Amniotic stem cell (primary cell): ENCODE measurements at places on chromosomes 4 and X.

DNA sequence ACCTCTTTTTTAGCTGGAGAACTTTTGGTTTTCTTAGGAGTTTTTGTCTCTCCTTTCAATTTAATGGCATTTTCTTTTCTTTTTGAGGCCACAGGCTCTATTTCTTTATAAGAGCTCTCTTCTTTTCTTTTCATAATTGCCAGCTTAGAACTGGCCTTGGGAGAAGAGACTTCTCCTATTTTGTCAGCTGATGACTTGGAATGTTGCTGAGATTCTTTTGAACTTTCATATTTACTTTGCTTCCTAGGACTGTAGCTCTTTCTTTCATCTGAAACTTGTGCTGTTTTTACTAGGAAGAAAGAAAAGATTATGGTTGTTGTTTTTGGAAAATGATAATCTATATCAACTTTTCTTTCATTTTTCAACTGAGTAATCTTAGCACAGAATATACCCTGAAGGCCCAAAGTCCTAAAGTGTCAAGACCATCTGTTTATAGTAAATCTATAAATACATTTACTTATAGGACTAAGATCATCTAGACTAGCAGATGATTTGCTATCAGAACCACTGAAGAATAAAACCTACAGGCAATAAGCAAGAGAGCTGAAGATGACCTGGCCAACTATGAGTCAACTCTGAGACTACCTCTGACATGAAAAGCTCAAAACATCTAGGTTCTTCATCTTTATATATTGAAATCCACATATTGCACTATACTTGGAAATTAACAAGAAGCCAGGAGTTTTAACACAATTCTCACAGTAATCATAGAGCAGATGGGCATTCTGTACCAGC lies 45.6 kb downstream of the RFC1 start:
- DNase-seq: no peak

- no peak for DNase-seq
Observed at GRCh38 chr4:185189606-185190305, 14.0 kb downstream of the CFAP97 start.

DNA sequence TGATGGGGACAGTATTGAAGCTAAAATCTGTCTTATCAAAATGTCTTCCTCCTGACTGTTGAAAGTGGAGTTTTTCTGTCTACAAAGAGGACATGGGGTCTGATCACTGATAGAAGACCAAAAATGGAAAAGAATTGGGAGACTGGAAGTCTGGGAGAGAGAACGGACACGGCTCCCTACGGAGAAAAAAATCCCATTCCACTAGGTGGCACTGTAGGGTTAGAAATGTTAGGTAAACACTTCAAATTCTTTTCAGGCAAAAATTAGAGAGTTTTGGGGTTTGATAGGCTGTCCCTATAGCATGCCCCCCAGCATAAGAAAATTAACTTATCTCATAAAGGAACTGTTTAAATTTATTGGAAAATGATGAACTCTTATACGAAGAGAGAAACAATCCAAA lies 200.5 kb downstream of the FAM133A start:
- DNase-seq: peak; percentile 0

DNA sequence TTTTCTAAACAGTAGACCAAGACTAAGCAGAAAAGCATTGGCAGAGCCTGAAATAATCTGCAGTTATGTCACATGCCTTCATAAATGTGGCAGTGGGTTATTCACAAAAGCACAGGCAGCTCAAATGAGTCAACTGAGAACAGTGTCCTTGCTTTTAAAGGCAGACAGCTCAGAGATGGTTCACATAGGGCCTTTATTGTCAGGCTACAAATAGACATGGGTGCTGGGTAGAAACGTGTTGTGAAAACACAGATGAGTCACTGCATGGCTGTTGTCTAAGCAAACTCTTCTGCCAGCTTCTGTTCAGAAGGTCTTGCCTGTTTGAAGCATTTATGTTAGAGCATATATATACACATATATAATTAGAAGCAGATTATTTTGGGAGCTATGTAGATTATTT lies 118.0 kb downstream of the SLC4A4 start:
- DNase-seq: peak; percentile 26

- DNase-seq: no peak
Observed at GRCh38 chrX:72536542-72536941, 36.1 kb downstream of the HDAC8 start.
